SHP77 (cell line): ENCODE measurements at places on chromosomes 4 and X.

- DNase-seq, result no peak
Measured at GRCh38 chr4:40563401-40563800, 66.3 kb downstream of the RBM47 start.

DNA sequence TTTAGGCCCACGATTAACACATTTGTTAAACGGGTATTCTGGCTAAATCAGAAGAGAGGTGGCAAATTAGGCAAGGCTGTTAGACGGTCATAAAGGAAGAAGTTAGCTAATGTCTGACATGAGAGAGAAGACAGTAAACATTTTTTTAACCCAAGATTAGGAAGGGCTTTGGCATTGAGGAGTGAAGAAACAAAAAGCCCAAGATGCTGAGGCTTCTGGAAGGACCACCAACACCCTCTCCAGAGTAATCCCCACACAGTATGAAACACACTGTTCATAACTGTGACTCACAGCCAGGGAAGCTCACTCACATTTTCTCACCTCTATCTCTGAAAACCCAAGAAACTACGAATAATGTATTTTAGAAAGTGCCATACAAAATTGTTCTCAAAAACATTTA is 127.6 kb downstream of the AMELX start:
- DNase-seq, result no peak

GRCh38 chr4:40190019-40190418 is 6.8 kb upstream of the RHOH start:
- peak; percentile 65 for DNase-seq

- DNase-seq, result no peak
Measured at GRCh38 chr4:24112466-24112865, 222.6 kb upstream of the PPARGC1A start.

DNA sequence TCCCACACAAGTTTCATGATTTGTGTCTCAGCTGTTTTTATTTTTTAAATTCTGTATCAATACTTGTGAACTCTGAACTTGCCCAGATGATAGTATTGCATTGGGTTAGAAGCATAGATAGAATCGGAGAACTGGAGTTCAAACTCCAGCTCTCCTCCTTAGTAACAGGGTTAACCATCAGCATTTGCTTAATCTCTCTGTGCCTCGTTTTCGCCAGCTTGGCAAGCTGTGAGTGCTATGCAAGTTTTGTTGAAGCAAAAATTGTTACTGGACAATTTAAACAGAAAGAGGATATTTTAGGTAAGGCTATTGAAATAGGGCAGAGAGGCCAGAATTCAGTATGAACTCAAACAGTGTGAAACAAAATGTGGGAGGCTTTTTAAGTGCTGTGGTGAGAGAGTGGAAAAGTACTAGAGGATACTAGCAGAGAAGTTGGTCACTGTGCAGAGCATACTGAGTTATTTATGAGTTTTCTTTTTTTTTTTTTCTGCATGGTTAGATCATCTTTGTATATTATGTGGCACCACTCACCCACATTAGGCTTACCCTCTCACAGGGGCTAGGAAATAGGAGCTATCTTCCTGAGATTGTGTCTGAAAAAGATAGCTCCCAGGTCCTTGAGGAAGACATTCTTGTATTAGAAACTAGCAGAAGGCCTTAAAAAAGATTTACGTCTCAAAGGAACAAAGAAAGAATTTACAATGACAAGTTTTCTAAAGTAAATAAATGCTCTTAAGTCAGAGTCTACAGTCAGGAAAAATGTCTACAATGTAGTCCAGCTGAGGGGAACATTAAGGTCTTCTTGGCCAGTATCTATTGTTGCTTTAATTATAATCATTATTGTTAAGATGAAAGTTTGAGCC is 1126.6 kb downstream of the FAT4 start:
- DNase-seq, result no peak
